Fibroblast of gingiva (primary cell): ENCODE measurements at places on chromosomes 2 and 18.

- DNase-seq, result peak; percentile 32
These were observed 139.5 kb upstream of the SETBP1 start for GRCh38 chr18:44541159-44541558.

GRCh38 chr2:197931661-197932312 is 127.4 kb downstream of the PLCL1 start:
- peak; percentile 9 for DNase-seq

- no peak for DNase-seq
These were observed 10.7 kb upstream of the ANO7 start for GRCh38 chr2:241177526-241178334.

DNA sequence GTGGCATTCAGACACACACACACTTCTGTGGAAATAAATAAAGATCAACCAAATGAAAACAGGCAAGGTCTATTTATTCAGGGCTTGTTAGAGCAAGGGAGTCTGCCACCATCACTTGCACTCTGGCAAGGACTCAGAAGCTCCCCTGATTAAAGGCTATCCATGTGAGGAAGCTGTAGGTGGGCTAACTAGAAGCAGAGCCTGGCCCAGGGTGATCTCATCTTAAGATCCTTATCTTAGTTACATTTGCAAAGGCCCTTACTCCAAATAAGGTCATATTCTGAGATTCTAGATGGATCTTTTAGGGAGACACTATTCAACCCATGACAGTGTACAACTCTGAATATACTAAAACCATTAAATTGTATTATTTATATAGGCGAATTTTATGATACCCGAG is 190.0 kb upstream of the SRD5A2 start:
- DNase-seq, result no peak

GRCh38 chr2:136024616-136025015 is 39.2 kb upstream of the DARS1 start:
- DNase-seq, result no peak

DNA sequence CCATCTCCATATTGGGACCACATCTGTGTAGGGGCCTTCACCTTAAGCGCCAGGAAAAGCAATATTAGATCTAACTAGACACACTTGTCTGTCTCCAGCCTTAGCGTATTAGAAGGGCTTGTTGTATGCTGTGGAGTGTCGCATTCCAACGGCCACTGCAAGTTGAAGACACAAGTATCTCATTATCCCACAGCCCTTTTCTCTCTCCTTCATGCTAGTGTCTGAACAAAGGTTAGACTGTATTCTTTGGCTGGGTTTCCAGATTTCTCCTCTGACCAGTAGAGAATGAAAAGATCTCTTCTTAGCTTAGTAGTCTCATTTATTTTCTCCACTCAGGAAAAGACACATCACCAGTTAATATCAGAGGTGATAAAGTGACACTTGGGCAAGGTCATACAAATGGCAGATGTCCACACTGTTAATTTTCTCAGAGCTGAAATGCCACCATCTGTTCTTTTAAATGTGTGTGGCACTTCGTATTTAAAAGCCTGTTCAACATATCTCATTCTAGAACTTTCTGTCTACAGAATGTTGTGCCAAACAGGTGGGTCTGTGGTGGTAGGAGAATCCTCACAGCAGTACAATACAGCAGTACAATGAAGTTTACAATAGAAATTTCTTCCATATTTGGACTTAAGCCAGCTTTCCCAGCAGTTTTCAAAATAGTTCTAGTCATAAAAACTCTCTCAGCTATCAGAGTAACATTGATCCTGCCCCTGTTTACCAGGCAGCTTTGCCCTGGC is 94.0 kb upstream of the ITGA6 start:
- no peak for DNase-seq

- no peak for DNase-seq
These were observed 635.7 kb upstream of the NRXN1 start for GRCh38 chr2:51667679-51668078.

GRCh38 chr2:75431276-75431675 is 129.5 kb downstream of the EVA1A start:
- DNase-seq, result no peak

DNA sequence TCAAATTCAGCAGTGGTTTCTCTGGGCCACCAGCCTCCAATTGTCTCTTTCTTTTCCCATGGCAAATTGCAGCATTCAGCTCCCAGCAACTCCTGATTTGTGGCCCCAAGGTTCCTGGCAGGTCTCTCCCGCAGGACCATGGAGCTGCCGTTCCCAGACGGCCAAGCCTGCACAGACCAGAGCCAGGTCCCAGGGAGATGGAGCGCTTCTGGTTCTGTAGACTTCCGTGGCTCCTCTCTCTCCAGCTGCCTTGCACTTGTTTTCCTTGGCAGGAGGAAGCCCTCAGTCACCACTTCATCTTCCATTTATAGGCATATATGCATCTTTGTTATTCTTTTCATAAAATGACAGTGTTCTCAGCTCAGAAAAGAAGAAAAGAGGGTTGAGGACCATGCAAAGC is 21.7 kb downstream of the TNP1 start:
- no peak for DNase-seq

DNA sequence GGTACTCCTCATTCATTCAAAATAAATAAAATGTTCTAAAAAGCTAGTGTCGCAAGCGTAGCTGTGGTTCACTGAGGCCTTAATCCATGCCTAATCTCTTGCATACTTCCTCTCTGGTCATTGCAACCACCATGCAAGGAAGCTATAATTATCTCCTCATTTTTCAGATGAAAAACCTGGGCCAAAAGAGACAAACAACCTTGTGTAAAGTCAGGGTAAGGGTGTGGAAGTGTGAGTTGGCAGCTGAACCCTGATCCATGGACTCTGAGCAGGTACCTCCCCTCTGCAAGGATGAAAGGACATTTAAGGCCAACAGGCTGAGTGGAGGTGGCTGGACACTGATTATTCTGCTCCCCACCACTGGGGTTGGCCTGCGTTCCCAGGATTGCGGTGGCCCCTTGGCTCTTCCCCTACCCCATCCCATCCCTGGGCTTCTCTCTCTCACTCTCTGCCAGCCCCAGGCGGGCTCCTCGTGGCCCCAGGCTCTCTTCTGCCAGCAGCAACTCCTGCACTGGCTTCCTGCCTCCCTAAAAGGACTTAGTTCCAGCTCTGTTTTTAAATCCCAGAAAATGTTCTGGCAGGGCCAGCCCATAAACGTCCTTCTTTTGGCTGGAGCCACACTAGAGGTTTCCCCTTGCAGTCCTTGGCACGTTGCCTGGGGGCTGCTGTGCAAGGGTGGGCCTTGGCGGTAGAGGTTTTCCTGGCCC is 72.0 kb upstream of the AFF3 start:
- DNase-seq, result no peak

DNA sequence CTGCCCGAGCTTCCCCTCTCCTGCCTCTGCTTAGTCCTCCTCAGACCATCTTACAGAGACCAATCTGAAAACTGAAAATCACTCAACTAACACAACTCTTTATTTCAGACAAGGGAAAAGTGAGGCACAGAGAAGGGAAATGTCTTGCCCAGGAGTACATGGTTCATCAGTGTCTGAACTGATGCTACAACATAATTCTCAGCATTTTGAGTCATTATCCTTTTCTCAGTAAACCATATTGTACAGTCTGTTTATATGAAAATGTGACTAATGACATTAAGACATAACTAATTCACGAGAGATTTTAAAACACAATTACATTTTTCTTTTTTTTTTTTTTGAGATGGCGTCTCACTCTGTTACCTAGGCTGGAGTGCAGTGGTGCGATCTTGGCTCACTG is 62.7 kb downstream of the ITSN2 start:
- no peak for DNase-seq

DNA sequence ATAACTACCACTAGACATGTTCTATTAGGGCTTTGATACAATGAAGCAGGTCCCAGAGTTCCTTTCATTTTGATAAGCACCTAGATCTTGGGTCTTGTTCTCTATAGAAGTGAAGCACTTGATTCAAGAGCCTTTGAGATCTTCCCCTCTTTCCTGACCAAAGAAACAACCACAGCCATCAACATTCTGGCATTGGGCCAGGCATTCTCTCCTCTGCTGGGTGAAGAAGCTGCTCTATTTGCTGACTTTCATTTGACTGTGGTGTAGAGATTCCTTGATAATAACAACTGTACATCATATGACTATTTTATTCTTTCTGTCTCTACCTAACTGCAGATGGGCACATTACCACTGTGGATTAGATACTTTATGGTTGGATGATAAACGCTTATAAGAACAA is 96.6 kb upstream of the LYPD1 start:
- no peak for DNase-seq

GRCh38 chr2:27739058-27739373 is 32.5 kb upstream of the MRPL33 start:
- no peak for DNase-seq

- no peak for DNase-seq
These were observed 64.0 kb upstream of the PMAIP1 start for GRCh38 chr18:59835605-59836379.

DNA sequence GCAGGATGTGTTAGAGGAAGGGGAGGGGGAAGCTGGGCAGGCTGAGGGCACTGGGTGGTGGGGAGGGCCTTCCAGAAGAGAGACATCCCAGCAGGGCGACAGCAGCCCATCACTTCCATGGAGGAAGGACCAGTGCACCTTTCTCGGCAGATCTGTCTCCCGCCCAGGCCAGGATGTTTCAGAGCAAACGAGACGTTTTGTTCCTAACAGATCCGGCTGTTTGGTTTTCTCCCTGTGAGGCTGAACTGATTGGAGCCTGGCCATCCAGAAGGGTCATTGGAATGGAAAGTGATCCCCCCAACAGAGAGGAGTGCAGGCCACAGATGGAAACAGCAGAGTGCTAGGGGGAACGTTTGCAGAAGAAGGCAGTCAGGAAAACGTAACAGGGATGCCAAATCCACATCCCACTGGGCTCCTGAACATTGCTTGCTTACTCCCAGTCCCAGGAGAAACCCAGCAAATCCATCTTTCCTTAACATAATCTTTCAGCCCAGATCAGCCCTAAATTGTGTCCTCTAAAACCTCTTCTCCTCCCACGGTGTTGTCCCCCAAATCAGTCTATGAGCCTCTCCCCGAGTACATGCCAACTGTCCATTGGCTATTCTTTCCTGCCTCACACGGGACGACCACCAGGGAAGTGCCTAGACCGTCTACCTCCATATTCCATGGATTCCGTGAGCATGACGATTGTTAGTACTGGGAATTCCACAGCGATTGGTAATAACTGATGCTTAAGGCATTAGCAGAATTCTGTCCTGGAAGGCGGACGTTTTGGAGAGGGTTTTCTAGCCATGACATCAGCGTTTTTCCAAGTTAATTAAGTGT is 126.8 kb downstream of the SEPTIN10 start:
- peak; percentile 35 for DNase-seq

DNA sequence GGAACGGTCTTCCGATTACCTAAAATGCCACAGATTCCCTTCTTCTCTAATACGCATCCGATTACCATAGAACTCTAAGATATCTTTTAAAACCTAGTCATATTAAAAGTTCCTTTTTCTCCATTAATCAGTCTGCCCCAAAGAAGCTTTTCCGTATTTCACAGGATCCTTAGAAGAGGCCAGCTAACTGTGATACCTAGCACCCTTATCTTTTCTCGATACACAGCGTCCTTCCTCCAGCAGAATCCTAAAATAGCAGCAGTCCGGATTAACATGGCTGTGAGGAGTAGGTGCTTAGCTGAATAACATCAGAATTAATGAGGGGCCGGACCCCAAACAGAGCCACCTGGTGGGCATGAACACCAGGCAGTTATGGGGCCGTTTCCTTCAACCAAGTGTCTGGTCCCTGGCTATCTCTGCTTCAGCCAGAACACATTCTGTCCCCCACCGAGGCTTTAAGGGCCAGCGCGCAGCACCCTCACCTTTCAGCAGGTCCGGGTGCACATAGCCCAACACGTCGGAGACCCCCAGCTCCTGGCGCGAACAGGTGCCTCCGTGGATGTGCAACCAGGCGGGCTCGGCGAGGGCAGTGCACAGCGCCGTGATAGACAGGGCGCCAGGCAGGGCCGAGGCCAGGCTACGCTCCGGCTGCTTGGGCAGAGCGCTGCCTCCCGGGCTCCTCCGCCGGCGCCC is 995 bp downstream of the TMEM127 start:
- DNase-seq, result no peak

DNA sequence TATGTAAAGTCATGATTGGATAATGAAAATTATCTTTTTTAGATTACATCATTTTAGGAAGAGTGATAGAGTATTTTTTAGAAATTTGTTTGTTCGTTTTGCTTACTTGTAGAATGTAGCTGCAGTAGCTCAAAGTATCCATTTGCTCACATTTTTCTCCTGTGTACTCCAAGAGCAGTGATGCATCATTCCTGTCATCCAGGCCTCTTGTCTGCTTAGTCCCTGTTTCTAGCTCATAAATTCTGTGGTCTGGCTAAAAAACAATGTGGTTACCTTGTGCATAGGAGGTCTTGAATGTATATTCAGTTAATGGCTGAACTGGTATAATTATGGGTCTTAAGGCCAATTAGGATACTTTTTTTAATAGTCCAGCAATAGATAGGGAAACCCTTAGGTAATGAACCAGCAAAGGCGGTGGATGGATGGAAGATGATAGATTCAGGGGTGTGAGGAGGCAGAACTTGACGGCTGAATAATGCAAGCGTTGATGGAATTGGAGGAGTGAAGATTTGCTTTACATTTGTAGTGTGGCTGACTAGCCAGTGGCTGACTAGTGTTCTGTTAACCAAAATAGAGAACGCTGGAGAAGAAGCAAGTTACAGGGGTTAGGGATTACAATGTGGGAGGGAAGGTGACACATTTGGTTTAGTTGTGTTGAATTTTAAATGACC is 145.0 kb downstream of the ZNF407 start:
- DNase-seq, result no peak

DNA sequence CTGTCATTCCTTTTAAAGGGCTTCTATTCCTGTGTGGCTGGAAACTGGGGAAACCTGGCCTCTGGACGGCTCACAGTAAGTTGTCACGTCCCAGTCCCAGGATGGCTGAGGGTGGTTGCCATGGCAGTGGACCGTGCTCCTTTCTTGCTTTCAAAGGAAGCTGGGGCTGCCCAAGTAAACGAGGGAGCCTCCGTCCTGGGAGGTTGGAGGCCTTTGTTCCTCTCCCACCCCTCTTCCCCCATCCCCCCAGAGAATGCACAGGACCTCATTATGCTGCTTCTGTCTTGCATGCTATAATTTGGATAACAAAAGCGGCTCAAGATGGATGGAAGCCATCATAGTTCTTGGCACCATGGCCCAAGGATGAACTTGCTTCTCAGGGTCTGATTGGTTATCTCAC is 325.5 kb upstream of the HS6ST1 start:
- no peak for DNase-seq

- no peak for DNase-seq
These were observed 29.0 kb downstream of the EDAR start for GRCh38 chr2:108960006-108960405.

DNA sequence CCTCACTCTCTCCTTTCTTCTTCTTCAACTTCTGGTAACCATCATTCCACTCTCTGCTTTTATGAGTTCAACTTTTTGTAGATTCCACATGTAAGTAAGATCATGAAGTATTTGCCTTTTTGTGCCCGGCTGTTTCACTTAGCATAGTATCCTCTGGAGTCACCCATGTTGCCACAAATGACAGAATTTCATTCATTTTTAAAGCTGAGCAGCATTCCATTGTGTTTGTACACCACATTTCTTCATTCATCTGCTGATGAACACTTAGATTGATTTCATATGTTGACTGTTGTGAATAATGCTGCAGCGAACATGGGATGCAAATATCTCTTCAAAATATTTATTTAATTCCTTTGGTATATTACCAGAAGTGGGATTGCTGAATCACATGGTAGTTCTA is 133.6 kb upstream of the ERBB4 start:
- peak; percentile 72 for DNase-seq
